Stimulated activated CD4-positive, alpha-beta T cell treated with anti-CD3 and anti-CD28 coated beads, Interleukin-4, amount 100 ng/mL, for 4 hours (primary cell): ENCODE measurements at places on chromosomes 4 and X.

- no peak for DNase-seq
Observed at GRCh38 chr4:70627620-70628019, 924 bp upstream of the ENAM start.

DNA sequence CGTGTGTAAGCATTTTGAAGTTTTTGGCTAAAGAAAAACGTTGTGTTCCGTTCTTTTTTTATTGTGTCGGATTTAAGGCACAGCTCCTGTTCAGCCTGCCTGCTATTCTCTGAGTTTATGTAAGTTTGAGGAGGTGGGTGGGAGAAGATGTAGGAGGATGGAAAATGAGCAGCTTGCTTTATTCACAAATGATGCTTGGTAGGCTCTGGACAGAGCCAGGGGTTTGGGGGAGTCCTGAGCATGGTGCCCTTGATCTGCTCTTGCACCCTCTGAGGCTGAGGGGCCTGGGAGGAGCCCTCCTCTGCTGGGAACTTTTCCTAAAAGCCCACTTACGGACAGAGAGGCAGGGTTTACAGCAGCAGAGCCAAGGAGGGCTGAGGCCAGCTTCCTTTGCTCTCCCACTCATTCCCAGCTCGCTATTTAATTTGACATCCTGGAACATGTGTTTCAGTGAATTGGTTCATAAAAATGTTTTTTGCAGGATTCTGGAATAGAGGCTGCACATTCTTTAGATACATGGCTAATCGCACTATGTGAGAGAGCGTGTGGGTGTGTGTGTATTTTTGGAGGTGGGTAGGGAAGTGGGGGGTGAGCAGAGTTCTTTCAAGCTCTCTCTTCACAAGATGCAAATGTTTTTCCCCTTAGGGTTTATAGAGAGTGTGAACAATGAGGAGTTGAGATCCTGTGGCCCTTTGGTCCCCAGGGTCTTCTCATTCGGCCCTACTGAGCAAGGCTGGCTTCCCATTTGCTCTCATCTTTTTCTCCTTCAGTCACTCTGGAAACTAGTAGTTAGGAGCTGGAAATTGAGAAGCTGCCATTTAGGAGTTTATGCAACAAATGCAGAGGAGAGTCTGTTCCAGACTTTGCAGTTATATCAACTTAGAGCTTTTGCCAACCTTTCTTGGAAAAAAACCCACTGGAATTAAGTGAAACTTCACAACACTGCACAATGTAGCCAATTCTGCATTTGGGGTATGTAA, 32.1 kb downstream of the TMEM131L start:
- DNase-seq: no peak

- DNase-seq: no peak
Observed at GRCh38 chr4:152862608-152863007, 73.5 kb upstream of the FHDC1 start.

DNA sequence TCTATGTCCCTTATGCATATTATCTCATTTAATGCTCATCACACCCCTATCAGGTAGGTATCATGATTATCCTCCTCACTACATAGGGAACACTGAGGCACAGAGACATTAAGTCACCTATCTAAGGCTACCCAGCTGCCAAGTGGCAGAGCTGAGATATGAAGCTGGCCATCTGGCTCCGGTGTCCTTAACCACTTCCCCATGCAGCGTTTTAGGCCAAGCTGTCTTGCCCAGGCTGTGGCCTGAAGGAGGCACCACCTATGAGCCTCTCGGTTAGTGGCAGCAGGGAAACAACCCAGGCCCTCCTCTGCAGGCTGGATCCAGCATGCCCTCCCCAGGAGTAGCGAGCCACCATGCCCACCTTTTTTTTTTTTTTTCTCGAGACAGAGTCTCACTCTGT, 16.3 kb downstream of the PJA1 start:
- no peak for DNase-seq

GRCh38 chrX:75107863-75108509, 48.1 kb downstream of the ABCB7 start:
- DNase-seq: no peak

GRCh38 chrX:93580634-93581033, 92.7 kb downstream of the NAP1L3 start:
- no peak for DNase-seq

- no peak for DNase-seq
Observed at GRCh38 chr4:94834501-94834900, 76.7 kb downstream of the BMPR1B start.

GRCh38 chr4:151717314-151717713, 43.5 kb downstream of the GATB start:
- no peak for DNase-seq

- DNase-seq: no peak
Observed at GRCh38 chrX:85503258-85504158, 124.0 kb upstream of the POF1B start.

GRCh38 chr4:1030031-1030430, 18.6 kb downstream of the FGFRL1 start:
- DNase-seq: no peak

DNA sequence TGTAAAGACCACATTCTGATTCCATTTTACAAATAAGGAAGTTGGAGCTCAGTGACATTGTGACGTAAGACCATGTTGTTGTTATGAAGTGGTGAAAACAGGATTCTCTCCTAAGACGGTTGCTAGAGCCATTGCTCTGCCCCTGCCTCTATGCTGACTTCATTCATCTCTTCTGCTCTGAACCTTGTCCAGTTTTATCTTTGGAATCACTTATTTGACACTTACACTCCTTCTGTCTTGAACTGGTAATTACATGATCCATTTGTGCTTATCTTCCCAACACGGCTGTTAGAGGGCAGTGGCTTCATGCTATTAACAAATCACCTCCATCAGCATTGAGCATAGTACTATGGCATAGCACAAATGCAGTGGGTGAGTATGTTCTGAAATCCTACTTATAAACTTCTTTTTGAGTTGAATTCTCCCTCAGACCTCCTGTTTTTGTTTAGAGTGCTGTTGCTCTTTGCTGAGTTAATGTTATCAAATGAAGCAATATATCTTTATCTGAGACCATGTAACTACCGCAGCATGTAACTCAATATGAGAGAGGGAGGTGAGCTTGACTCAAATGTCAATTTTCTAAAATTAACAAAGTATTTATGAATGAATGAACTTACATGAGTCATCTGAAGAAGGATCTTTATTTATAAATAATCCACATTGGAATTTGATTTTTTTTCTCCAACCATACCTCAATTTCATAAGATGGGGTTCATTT, 177.8 kb downstream of the RASL11B start:
- no peak for DNase-seq

- no peak for DNase-seq
Observed at GRCh38 chrX:7191681-7192110, 43.7 kb upstream of the PUDP start.

- no peak for DNase-seq
Observed at GRCh38 chrX:108347800-108348199, 90.4 kb downstream of the COL4A6 start.

- no peak for DNase-seq
Observed at GRCh38 chr4:150938873-150939499, 76.1 kb downstream of the LRBA start.

DNA sequence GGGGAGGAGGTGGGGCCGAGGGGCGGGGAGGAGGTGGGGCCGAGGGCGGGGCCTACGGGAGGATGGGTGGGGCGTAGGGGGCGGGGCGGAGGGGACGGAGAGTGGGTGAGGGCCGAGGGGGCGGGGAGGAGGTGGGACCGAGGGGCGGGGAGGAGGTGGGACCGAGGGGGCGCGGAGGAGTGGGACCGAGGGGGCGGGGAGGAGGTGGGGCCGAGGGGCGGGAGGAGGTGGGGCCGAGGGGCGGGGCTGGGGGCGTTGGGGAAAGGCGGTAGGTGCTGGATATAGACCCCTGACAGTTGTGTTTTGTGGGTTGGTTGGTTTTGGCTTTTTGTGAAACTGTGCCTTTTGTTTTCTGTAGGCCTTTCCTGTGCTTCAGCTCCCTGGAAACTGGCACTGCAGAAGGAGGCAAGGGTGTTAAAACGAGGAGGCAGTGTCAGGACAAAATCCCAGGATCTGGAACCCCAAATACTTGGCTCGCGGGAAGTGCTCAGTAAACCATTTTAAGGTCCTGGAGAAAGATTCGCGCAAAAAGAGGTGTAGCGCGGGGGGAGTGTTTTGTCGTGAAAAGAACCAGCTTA, 580 bp upstream of the MMGT1 start:
- peak; percentile 59 for DNase-seq

DNA sequence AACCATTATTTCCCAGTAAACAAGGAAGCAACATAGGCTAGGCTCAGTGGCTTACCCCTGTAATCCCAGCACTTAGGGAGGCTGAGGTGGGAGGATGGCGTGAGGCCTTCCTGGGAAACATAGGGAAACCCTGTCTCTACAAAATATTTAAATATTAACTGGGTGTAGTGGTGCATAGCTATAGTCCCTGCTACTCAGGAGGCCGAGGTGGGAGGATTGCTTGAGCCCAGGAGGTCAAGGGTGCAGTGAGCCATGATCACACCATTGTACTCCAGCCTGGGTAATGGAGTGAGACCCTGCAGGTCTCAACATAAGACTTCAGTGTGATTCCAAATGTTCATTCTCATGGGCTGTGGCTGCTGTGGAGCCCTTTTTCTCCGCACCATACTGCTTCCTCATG, 34.9 kb downstream of the FHDC1 start:
- DNase-seq: no peak

GRCh38 chr4:164997324-164997723, 19.9 kb upstream of the TRIM61 start:
- DNase-seq: no peak

GRCh38 chrX:71622576-71623450, 4.5 kb upstream of the CXCR3 start:
- DNase-seq: peak; percentile 35

- DNase-seq: no peak
Observed at GRCh38 chr4:72993876-72994275, 75.6 kb downstream of the COX18 start.

DNA sequence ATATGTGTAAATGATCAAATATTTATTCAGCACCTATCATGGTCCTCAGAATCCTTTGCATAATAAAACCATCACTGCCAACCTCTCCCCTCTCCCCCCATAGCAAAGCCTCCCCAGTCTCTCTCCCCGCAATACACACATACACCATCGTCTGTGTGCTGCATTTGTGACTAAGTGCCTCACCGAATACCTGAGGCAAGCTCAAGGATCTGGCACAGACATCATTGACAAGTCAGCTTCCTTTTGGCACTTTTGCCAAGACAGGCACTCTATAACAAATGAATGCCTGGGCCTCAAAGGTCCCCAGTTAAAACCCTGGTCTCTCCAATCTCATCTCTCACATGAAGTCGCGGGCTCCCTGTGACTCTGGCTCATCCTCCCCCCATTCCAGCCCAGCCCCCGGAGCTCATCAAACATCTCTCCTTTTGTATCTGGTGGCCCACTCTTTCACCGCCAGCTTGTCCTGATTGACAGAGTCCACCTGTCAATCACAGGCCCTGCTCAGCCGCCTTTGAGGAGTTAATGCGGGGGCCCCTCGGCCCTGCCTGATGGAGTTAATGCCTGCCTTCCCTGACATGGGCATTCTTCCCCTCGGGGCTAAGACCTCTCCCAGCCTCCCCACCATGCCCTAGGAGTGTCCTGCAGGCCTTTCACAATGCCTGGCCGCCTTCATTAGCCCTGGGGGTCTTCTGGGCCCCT, 135.8 kb upstream of the ATP6AP2 start:
- no peak for DNase-seq

DNA sequence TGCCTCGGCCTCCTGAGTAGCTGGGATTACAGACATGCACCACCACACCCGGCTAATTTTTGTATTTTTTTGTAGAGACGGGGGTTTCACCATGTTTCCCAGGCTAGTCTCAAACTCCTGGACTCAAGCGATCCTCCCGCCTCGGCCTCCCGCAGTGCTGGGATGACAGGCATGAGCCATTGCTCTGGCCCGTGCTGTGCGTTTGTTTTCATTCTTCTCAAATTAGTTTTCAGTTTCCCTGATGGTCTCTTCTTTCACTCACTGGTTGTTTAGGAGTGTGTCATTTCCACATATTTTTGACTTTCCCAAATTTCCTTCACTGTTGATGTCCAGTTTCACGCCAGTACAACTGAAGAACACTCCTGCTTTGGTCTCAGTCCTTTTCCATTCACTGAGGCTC, 31.8 kb downstream of the SH3TC1 start:
- no peak for DNase-seq

- no peak for DNase-seq
Observed at GRCh38 chr4:129327637-129328036, 231.7 kb downstream of the C4orf33 start.

DNA sequence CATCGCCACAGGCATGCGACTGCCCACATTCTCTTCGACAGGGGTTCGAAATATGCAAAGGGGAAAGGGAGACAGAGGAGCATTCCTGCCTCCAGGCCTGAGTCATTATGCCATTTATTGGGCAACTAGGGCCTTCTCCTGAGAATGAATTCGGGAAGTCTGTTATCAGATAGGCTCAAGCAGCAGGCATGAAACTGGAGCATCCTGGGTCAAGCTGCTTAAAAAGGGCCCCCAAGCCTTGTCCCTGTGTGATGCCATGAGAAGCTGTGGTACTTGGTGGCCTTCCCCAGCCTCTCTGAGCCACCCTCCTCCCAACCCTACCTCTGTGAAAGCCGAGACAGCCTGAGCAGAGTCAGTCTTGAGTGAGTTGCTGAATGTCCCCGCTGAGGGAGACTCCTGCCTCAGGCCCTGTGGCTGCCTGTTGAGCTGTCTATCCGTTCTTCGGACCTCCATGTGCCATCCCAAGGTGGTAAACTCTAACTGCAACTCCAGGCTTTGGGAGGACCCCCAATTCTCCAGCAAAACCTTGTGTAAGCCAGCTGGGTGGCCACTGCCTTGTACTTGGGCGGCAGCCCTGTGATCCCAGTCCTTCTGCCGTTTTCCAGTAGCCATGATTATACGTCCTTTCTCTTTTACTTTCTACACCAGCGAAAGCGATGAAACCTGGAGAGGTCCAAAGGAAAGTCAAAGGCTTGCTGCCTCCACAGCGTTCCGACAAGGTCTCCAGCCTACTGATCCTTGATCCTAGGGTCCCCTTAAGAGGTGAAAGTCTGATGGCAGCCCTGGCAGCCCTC, 37.7 kb downstream of the NBDY start:
- no peak for DNase-seq

DNA sequence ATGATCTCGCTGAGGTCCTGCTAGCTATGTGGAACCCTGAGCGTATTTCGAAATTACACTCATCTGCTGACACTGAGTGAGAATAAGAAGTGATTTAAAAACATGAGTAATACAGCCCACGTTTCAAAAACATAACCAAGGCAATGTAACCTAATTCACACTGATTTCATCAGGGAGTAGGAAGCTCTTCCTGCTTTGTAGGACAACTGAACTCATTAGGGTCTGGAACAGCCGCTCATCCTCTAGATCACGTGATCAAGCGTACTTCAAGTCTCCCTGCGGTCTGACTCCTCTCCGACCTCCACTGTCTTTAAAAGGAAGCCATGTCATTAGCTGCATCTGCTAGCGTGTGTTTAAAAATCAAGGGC, 138.0 kb downstream of the NSUN7 start:
- no peak for DNase-seq

DNA sequence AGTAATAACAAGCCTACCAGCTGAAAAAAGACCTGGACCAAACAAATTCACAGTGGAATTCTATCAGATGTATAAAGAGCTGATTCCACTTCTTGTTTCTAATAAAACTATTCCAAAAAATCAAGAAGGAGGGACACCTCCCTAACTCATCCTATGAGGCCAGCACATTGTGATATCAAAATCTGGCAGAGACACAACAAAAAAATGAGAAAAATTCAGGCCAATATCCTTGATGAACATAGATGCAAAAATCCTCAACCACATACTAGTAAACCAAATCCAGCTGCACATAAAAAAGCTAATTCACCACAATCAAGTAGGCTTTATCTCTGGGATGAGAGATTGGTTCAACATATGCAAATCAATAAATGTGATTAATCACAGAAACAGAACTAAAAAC, 147.9 kb upstream of the NEIL3 start:
- DNase-seq: no peak
